Left colon (tissue), 2 donors: ENCODE measurements at places on chromosomes 16 and 17.
A peak's percentile ranks its signal among the peaks of the same experiment; 100 is the strongest.

DNA sequence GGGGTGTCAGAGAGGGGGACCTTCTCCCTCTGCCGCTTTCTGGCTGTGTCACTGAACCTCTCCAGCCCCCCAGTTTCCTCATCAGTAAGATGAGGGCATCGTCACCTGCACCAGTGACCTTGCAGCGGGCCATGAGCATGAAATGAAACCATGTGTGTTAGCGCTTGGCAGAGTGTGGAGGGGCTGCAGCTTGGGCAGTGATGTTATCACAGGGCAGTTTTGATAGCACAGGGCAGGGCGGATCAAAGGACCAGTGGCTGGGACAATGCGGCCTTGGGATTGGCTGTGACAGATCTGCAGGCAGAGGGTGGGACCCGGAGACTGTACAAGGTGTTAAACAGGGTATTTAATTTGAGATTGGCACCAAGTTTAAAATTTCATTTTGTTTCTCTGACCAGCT is 38.9 kb upstream of the NAT9 start:
- DNase-seq: no peak

DNA sequence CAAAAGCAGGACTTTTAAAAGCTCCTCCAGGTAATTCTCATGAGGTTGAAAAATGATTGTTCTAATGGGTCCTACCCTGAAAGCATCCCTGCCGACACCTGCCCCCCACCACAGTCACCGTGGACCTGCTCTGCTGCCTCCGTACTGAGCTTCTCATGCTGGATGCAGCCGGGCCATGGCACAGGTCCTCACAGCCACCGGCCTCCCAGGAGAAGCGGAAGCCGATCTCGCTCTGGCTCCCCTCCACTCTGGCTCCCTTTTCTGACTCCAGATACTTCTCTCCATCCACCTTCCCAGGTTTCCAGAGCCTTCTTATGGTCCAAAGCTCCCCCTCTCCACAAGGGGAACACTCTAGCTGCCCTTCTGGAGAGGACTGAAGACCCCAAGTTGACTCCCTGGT is 10.2 kb downstream of the RPRML start:
- DNase-seq: no peak

DNA sequence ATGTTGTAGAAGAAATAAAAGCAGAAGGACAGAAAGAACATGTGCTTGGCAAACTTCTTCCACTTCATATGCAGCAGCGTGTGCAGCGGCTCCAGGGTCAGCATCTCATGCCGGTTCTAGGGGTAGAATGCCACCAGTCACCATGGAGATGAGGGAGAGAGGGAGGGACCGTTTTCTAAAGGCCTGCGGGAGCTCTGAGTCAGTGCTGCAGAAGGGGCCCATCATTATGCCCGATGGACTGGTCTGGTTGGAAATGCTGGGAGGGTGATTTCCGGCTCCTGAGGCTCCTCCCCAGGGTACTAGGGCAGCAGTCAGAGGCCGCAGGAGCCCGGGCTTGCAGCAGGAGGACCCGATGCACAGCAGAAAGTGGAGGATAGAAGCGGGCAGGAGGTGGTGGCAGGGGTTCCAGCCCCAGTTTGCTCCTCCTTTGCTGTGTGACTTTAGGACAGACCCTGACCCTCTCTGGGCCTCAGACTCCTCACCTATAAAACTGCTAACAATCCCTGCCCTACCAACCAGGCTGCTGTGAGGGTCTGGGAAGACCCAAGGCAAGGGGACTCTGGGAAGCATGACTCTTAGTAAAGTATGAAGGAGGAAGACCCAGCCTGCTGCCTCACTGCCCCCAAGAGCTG is 28.6 kb downstream of the TRPV3 start:
- DNase-seq: no peak

- DNase-seq: no peak
These were observed 15.1 kb downstream of the GJD3 start for GRCh38 chr17:40349477-40349894.

- no peak for DNase-seq
These were observed 17.7 kb downstream of the LITAFD start for GRCh38 chr16:8899709-8900317.

- DNase-seq: no peak
These were observed 20.1 kb downstream of the COX11 start for GRCh38 chr17:54948380-54948779.

DNA sequence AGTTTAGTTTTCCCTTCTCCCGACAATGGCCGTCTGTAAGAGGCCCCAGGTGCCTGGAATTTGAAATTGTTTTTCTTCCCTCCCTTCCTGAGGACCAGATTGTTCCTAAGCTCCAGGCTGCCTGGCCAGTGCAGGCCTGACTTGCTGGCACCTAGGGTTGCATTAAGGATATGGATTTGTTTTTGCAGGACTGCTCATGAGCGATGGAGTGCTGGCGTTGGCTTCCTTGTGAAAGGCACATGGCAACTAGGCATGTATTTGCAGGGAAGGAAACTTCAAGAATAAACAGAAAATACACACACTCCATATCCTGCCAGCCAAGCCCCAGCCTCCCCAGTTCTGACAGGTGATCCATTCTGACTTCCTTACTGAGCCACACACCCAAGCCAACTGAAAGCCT is 25.5 kb upstream of the SOX9 start:
- DNase-seq: no peak

GRCh38 chr16:74281300-74281699 is 15.3 kb upstream of the PSMD7 start:
- no peak for DNase-seq

- DNase-seq: peak; percentile 60
These were observed 10.9 kb downstream of the HSPB9 start for GRCh38 chr17:42133461-42134041.

DNA sequence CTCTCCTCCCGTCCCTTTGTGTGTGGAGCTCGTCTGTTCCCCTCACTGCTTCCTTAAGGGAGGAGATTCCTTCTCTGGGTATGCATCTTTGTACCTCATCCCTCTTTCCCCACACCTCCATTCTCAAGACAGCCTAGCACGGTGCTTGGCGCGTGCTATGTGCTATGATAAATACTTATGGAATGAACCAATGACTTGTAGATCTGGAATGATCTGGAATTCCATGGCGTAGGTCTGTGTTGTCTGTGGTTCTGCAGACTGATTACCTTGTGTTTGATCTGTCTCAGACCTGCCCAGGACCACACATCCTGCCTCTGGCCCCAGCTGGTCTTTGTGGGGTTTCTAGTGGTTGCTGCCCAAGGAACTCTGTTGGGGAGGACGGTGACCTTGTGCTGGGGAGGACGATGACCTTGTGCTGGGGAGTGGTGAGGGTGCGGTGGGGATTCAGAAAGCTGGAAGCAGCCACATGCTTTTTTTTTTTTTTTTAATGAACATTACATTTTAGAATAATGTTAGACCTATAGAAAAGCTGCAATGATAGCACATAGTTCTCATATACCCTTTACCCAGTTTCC is 33.5 kb upstream of the ETV4 start:
- DNase-seq: no peak

DNA sequence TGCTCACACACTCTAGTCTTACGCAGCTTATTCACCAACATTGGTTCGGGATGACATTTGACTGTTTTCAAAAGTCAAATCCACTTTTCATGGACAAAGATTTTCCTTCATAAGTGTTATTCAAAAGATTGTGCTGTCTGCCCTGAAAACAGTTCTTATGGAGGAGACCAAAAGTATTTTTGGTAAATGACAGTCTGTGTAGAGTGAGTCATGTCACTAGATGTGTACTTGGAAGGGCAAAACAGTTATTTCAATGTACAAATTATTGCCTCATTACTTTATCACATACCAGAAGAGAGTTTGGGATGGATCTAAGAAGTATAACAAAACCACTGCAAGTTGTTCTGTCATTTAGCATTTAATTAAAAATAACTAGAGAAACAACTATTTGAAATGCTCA is 265.6 kb downstream of the CDH13 start:
- DNase-seq: no peak

DNA sequence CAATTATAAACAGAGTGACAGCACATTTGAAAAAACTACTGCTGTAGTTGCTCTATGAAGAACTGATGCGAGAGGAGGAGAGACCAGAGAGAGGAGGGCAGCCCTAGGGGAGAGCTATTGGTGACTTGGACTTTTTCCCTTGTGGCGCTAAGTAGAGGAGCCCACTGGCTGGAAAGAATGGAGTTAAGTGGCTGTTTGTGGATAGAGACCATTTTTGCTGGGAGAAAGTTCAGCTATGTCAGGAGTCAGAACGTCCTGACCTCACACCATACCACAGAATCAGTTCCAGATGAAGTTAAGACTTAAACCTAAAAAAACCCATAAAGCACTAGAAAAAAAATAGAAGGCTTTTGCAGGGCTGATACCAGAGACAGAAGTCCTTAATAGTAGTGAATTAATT is 2.0 kb downstream of the POLR2A start:
- no peak for DNase-seq

DNA sequence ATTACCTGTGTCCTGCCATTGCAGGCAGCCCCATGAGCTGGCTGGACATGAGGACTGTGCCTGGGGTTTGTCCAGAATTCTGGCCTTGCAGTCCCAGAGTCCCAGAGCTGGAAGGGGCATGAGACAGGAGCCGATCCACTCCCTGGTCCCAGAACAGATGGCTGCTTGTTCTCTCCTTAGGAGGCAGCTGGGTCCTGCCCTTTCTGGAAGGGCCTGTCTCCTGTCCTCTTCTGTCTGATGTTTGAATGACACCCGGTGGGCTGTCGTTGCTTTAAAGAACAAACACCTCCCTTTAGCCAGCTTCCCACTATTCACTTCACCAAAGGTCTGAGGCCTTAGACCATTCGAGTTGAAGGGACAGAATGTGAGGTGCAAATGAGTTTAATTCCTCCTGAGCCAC is 63.8 kb downstream of the RAP1GAP2 start:
- no peak for DNase-seq

DNA sequence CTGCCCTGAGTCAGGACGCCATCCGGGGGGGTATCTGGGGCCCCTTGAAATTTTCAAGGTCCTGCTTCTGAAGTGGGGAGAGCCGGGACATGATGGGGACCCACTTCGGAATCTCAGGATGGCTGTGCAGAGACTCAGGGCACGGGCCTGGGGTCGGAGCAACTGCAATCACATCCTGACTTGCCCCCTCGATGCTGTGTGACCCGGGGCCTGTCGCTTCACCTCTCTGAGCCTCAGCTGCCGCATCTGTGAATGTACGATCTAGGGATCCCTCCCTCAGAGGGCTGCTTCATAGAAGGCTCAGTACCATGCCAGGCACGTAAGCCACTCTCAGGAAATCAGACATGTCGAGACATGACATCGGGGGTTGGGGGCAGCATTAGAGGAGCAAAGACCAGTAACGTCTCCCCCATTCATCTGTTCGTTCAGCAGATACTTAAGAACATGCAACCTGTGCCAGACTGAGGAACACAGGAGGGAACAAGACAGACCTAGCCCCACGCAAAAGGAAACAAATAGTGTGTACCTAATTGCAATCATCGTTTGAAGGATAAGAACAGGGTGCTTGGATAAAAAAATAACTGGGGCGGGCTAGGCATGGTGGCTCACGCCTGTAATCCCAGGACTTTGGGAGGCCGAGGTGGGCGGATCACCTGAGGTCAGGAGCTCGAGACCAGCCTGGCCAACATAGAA is 229.6 kb downstream of the PARN start:
- no peak for DNase-seq

- no peak for DNase-seq
These were observed 25.8 kb downstream of the USP10 start for GRCh38 chr16:84725481-84726078.

DNA sequence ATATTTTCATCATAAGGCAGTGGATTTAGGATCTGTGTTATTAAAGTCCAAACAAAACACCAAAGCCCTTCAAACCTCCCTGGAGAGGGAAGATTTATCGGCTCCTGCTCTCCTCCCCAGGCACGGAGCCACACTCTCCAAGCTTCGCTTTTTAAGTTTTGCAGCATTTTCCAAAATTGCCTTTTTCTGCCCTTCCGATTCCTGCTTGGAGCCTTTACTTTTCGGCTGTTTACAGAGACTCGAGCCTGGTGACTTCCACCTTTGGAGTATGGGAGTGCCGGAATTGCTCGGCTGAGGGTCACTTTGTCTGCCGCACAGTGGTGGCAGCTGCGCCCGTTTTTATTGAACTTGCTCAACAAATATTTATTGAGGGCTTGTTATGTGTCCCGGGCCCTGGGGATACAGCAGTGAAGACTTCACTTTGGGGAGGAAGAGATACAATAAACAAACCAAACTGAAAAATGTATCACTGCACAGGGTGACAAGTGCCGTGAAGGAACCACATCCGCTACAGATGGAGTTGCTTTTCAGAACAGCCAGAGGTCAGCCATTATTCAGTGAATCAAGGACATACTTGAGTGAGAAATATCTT is 185.5 kb downstream of the NTN1 start:
- peak; percentile 62 for DNase-seq

DNA sequence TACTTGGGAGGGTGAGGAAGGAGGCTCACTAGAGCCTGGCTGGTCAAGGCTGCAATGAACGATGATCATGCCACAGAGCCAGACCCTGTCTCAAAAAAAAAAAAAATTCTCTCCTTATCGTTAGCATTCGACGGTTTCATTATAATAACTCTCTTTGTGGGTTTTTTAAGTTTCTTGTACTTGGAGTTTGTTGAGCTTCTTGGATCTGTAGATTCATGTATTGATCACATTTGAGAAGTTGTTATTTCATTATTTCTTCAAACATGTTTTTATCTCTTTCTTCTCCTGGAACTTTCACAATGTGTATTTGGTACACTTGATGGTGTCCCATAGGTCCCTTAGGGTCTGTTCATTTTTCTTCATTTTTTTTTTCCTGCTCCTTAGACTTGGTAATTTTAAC is 16.8 kb upstream of the ABCA3 start:
- DNase-seq: no peak

GRCh38 chr16:2955779-2956578 is 8.1 kb upstream of the KREMEN2 start:
- DNase-seq: no peak

- DNase-seq: no peak
These were observed 10.8 kb downstream of the MYBBP1A start for GRCh38 chr17:4544135-4544950.

- no peak for DNase-seq
These were observed 1035.5 kb upstream of the EEF2KMT start for GRCh38 chr16:6133009-6133557.

DNA sequence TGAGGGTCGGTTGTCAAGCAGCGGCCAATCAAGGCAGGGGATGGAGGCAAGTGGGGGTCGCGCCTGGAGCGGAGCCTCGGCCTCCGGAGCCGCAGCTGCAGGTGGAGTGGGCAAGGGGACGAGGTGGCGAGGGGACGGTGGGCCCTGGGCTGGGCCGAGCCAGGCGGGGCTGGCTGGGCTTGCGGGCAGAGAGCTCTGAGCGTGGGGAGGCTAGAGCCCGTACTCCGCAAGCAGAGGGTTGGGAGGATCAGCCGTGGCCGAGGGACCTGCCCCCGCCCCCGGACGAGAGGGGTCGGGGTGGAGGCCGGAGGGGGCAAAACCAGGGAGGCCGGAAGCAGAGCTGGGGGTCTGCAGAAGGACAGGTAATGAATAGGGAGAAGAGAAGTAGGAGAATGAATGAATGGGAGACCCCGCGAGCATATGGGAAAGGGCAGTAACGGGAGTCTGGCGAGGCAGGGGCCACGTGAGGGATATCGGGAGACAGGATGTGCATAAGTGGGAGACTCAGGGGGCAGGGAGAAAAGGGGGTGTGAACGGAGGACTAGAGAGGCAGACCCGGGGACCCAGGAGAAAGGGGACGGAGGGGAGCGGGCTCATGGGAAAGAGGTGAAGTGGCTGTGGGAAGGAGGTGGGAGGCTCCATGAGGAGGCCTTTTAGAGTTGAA is at the start of gene KATNB1:
Gene KATNB1, plus strand, starts transcription at position 16 of the 664 bp plus-strand sequence. CDS start 1,474 bp downstream, outside the sequence.
- no peak for DNase-seq
